Central memory CD4-positive, alpha-beta T cell (primary cell): ENCODE measurements at places on chromosomes 1 and 21.
A peak's percentile ranks its signal among the peaks of the same experiment; 100 is the strongest.

DNA sequence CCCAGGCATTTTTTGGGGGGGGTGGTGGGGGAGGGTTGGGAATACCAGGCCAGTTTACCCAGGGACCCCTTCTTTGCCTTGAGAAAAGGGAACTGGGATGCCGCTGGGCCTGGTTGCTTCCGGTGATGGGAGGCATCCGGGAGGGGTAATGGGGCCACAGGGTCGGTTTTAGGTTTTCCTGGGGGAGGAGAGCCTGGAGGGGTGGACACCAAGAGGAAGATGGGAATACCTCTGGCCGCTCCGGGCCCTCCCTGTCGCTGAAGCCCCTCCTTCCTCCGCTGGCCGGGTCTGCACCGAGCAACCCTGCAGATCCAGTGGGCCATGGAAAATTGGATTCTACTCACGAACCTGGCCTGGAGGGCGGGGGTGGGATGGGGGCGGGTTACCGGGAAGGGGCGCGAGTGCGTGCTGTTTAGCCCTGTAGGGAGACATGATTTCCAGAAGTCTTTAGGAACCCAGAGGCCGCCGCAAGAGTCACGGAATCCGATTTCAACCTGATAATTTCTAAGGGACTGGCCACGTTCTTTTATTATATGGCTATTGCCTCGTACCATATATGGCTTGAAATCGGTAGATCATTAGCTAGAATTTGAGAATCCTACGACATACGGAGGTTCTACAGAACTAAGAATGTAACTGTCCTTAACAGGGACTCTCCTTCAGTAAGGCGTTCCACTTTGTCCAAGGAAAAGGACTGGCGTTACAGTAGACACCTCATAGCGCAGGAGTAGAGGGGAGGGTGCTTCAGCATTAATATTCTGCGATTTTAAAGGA is 749 bp downstream of the AKIRIN1 start:
- no peak for DNase-seq

DNA sequence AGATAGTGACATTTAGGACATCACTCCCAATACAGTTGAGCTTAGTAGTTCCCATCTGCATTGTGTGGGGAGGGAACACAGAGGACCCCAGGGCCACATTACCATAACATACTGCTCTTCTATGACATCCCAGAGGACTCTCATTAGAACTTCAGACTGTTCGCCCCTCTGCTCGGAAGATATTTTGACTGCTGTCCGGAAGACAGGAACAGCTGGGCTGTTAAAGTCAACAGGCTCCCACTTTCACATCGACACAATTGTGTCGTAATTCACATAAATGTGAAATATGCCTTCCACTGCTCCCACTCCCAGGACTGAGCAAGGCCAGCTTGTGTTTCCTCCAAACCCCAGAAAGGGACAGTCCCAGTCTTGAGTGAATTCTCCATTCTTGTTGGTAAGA is 158.4 kb downstream of the SEC16B start:
- no peak for DNase-seq

DNA sequence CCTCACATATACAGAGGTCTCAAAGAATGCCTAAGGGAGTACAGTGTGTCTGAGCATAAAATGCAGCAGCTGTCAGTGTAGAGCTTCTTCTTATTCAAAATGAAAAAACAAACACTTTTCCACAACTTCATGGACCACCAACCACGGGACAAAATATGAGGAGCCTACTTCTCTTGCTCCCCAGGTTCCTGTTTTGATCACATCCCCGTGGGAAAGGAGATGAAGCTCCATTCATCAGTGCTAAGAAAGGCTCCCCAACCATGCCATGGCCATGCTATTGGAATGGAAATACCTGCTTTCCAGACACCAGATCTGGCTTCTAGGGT is 383 bp downstream of the CD48 start:
- no peak for DNase-seq

DNA sequence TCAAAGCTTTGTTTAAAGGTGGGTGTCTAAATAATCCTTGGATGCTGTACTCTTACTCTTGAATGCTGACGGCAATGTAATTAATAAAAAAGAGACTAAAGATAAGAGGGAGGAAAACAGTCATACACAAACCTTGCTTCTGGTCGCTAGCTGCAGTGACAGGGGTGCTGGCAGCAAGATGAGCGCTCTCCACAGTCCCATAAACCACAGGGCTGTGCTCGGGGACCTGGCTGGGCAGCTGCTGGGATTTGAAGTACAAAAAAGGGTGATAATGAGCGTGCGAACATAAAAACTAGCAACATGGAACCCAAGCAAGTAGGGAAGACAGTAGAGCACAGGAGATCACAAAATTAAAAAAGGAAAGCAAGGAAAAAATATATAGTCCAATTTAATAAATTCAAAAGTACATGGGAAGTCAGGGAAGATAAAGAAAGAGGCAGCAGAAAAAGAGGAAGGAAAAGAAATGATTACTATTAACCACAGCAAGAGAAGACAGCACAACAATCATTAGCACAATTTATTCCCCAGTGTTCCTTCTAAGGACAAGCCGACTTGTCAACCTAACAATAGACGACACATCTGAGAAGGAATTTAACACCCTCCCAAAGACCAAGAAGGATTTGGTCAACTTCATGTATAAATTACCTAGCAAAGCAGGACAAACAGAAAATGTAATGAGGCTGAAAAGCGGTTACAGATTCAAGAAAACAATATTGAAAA is 162.9 kb upstream of the HP1BP3 start:
- DNase-seq: no peak

GRCh38 chr1:28509705-28510272 is 3.9 kb downstream of the RCC1 start:
- DNase-seq: no peak

- DNase-seq: no peak
These were observed 12.8 kb downstream of the PDE9A start for GRCh38 chr21:42666023-42666747.

DNA sequence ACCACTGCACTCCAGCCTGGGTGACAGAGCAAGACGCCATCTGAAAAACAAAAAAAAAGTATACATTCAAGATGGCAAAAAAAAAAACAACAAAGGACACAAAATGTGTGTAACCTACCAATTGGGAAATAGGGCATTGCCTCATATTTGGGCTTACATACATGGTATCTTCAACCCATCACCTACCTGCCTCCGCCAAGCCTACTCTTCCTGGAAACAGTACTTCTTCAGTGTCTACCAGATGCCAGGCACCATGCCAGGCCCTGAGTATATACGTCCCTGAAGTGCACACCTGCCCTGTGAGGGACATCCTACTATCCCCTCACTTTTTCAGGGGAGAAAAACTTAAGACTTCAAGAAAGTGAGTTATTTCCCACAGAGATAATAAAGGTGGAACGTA is 160.2 kb downstream of the TOMM20 start:
- no peak for DNase-seq

DNA sequence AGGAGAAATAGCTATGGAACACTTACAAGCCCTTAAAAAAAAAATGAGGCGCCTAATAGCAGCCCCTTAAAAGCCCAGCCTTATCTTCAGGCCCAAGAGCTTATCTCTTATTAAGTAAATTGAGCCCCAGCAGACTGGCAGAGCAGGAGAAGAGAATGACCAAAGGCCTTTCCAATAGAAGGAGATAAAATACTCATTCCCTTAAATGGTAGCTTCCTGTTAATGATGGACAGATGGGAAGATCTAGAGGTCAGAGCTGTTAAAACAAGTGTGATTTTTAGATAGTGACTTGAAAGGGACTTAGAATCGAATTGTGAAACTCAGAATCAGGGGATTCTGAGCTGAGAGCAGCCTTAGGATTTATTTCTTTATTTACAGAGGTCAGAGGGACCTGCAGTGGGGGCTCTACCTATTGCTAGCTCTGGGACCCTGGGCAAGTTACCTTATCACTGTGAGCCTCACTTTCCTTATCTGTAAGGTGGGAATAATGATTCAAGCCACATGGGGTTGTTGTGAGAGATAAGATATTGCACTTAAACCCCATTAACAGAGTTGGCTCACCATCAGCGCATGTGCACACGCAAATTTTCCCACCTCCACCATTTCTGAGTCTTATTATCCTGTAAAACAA is 101.3 kb upstream of the C8B start:
- no peak for DNase-seq

DNA sequence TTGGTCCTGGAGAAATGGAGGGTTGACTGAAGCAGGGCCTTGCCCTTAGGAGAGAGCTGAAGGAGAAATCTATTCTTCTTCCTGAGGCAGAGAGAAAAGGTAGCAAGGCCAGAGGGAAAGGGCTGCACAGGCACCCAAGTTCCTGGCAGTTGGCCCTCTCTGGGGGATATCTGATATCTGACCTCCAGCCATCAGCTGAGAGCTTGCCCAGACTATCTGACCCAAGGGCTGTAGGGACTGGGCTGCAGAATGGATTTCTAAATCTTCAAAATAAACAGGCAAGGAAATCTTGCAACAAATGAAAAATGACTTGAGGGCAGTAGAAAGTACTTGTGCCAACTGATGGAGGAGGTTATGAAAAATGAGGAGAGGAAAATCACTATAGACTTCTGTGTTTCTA is 498 bp upstream of the CLCA2 start:
- no peak for DNase-seq

DNA sequence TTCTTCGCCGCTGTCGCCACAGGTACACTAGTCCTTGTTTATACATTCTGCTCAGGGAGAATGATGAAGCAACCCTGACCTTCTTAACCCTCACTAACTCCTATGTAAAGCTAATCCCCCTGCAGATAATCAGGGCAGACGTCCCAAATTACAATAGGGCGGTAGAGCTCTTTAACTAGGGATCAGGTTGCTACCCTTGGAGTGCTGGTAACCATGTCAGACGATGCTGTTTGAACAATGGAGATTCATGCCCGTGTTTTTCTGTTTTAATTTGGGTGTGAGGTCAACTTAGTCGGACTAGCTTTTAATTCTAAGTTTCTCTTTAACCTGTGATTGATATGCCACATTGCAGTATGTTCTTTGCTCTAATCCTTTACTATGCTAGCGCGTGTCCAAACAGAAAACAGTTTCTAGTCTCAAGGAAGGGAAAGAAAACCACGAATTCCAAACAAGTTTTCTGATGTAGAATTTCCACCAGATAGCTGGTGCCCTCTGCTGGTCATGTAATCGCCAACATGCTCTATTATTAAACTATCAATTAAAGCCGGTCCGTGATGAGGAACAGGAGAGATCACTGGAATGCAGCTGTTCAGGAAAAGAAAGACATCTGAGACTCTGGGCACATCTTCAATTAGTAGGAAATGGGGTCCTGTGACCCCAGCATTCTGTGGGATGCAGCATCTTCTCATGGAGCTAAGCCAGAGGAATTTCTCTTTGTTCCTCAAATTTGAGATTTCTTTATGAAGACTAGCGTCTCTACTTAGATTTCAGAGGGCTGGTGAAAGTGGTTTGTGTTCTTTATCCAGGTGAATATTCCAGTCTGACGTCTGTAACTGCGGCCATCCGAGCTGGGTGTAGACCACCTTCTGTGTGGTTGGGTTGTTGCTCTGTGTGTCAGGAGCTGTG is 18.3 kb upstream of the VAMP3 start:
- DNase-seq: peak; percentile 39

- DNase-seq: no peak
These were observed 30.5 kb downstream of the TNFSF18 start for GRCh38 chr1:173020138-173020750.

DNA sequence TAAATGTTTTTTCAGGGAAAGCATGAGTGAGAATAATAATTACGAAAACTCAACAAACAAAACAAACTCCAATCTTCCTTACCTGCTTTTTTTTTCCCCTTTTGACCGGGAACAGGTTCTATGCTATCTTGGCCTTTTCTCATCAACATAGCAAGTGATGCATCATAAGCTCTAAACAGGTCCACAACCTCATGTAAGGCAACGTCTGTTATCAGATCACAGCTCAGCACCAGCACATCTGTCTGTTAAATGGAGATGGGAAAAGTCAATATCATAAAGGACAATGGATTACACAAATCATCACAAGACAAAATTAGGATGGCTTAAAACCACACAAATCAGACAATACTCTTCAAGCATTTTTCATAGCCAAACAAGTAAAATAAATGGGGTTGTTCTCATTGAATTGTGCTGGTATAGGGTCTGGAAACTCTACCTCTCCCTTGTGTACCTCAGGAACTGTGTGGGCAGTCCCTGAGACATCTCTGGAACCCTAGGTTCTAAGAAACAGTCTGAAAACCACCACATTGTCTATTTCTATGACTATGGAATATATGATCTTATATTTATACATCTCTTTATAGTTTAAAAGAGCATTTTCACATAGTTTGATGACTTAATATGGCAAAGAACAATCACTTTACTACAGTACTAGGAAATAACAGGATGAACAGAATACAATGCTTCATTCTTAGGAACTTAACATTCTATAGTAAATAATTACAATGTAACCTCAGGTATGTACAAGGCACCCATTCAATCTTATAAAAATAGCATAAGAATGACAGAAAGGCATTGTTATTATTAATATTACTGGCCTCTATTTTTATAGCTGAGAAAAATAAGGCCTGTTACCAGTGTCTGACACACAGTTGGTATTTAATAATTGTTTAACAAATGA is 44.7 kb downstream of the EIF2B3 start:
- DNase-seq: no peak

DNA sequence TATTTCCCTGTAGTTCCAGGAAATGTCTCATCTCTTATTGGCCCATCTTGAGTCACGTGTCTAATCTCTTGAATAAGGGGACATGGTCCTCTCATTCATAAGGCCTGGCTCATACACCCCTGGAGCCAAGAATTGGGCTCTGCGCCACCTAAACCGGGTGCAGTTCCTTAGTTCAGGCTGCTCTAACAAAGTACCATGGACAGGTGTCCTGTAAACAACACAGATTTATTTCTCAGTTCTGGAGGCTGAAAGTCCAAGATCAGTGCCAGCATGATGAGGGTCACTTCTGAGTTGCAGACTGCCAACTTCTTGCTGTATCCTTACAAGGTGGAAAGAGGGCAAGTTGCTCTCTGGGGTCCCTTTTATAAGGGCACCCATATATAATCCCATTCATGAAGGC is 60.2 kb upstream of the VAMP3 start:
- DNase-seq: no peak

DNA sequence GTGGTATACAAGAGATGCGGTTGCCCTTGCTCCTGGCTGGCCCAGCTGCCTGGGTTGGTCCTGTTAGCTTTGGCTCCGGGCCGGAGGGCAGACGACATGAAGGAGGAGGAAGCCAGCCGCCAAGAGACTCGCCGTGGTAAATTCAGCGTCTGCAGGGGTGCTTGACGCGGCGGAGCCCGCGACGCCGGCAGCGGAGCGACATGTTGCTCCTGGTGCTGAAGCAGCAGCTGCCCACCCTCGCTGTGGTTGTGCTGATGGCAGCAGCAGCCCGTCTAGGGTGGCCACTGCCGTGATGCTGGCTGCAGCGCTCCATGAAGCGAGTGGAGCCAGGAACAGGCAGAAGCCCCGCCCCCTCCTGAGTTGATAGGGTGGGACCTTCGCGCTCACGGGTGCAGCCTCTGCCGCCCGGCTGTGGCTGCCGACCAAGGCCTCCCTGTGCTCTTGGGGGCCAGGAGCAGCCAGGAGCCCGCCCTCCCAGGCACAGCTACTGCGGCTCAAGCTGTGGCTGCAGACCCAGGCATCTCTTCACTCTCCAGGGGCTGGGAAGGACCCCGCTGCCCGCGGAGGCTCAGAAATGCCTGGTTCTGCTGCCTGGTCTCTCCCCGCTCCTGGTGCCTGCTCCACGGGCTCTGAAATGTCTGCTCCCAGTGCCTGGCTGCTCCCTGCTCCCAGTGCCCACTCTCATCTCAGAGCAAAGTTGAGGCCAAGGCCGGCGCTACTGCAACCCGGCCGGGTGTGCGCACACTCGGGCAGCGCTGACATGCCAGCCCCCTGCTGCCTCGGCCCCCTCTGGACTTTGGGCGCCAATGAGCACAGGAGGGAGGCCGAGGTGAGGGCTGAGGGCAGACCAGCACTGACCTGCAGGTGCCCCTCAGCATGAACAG is 4.4 kb upstream of the ZNF692 start:
- peak; percentile 71 for DNase-seq

- DNase-seq: no peak
These were observed 189.0 kb downstream of the NFIA start for GRCh38 chr1:61271412-61271789.

GRCh38 chr1:185533596-185533995 is 200.6 kb upstream of the HMCN1 start:
- DNase-seq: no peak
